ENCODE measurements at places on chromosomes 7 and 10.

GRCh38 chr7:80392229-80393169 is 119.4 kb downstream of the GNAT3 start:
- DNase-seq = peak; percentile 67

DNA sequence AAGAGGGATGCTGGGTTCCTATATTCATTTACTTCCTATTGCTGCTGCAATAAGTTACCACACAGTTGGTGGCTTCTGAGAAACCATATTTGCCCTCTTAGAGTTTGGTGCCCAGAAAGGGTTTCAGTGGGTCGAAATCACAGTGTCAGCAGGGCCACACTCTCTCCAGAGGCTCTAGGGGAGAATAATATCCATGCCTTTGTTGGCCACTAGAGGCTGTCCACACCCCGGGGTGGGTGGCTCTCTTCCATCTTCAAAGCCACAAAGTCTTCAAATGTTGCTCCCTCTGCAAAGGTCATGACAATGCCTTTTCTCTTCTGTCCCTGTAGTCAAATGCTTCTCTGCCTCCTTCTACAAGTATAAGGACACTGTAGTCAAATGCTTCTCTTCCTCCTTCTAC is 989.4 kb downstream of the CCSER2 start:
- DNase-seq = no peak

- DNase-seq = no peak
These were observed 112.4 kb downstream of the HTR5A start for GRCh38 chr7:155182406-155182970.

DNA sequence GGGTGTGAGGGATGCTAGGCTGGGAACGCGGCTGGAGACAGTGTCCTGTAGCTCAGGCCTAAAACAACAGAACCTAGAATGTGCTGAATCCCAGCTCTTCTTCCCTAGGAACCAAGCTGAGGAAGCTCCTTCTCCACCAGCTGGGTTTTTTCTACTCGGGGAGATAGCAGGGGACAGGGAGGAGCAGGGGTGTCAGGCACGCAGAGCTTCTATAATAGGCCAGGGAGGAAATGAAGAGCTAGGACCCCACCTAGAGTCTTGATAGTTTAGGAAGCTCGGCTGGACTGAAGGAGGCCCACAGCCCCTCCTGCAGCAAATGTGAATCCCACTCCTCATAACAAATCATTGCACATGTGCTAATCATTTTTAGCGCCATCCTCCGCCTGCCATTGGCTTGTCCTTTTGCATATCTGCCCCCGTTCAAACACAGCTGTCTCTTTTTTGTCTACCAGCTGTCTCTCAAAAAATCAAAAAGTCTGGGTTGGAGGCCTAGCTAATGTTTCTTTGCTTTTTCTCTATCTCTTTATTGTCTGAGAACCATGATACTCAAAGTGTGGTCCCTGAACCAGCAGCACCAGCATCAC is 24.1 kb upstream of the FAM180A start:
- peak; percentile 32 for DNase-seq

DNA sequence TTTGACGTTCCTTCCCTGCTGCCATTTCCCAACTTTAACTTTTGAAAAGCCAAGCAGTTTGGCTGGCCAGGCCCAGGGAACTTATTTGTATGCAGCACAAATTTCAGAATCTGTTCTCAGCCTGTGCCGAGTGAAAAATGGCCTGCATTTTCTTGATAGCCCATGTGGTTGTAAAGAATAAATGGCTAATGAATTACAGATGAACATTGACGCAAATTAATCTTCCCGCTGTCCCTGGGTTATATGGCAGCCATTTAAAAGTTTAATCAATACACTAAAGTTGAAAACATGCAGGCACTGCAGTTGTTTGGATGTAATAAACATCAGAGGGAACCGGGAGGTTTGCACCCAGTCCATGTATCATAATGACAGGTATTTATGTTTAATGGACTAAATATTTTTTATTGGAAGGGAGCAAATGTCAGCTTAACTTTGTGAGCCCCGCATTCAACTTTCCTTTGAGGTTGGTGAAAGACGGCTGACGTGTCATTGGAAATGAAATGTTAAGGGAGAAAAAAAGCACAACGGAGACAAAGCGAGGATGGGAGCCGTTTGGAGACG is 1092.4 kb downstream of the LRMDA start:
- DNase-seq = no peak

Measured in LHCN-M2 (cell line).